Stimulated activated CD8-positive, alpha-beta memory T cell treated with anti-CD3 and anti-CD28 coated beads, Interleukin-2, amount 100 ng/mL, for 48 hours (primary cell): ENCODE measurements at places on chromosomes 7 and 10.

GRCh38 chr7:81473236-81473635 lies 296.6 kb downstream of the HGF start:
- no peak for DNase-seq

GRCh38 chr10:24762161-24762924 lies 38.7 kb upstream of the ARHGAP21 start:
- DNase-seq: no peak

DNA sequence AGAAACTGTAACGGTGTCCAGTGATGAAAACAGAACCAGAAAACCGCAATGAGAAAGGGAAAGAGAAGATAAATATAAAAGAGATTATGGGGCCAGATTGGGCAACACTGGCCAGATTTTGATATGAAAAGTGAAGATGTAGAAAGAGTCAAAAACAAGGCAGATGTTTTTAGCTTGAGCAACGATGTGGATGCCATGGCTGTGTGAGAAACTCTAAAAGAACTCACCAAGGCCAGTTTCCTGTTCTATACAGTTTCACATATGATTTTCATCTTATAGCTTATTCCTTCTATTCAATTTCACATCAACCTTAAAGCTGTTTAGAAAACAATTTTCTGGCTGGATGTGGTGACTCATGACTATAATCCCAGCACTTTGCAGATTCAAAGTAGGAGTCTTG lies 36.3 kb downstream of the CSTF2T start:
- DNase-seq: no peak

GRCh38 chr10:83333566-83333965 lies 805.7 kb upstream of the GHITM start:
- no peak for DNase-seq

GRCh38 chr7:98521089-98521692 lies 95.9 kb upstream of the NPTX2 start:
- DNase-seq: no peak

DNA sequence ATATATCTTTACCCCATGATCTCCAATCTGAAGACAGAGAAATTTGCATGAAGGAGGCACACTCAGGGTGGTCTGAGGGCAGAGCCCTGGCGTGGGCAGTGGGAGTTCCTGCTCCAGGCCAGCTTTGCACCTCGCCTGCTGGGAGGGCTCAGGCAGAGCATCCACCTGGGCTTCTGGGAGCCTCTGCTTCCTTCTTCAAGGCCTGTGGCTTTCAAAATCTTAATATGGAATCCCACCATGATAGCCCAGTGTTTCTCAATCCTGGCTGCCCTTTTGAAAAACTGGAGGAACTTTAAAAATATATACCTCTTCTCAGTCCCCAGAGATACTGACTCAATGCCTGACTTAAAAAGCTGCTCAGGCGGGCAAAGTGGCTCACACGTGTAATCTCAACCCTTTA lies 36.7 kb upstream of the PSAP start:
- DNase-seq: no peak

GRCh38 chr10:1264001-1264400 lies 207.8 kb downstream of the WDR37 start:
- DNase-seq: no peak

DNA sequence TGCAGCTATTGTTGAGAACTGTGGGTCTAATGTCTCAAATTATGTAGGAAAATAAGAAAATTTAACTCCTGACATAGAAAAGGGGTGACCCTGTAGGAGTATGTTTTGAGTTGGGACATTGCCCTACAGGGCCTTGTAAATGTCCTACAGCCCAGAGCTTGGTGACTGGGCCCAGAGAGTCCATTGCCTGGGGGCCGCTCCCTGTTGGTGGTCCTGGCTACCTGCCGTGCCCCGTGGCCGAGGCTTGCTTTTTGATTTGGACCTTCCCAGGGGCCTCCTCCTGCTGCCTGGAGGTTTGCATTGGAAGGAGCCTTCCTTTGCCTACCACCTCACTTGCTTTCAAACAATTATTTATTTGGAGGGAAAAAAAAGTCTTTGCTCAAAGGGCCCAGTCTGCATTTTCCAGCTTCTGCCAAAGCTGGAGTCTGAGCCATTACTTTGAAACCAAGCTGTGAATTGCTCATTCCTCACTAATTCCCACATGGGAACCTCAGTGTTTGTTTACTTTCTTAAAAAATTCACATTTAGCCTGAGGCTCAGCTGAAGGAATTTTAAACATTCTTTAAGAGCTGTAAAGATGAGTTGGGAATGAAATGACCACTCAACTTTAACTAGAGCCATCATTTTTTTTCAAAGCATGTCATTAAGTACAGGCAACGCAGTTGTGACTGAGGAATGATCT lies 355.0 kb downstream of the GLRX3 start:
- no peak for DNase-seq
